Activated naive CD8-positive, alpha-beta T cell treated with anti-CD3 and anti-CD28 coated beads, Interleukin-2, amount 50 U/mL, for 24 hours (primary cell): ENCODE measurements at places on chromosomes 16 and 17.

DNA sequence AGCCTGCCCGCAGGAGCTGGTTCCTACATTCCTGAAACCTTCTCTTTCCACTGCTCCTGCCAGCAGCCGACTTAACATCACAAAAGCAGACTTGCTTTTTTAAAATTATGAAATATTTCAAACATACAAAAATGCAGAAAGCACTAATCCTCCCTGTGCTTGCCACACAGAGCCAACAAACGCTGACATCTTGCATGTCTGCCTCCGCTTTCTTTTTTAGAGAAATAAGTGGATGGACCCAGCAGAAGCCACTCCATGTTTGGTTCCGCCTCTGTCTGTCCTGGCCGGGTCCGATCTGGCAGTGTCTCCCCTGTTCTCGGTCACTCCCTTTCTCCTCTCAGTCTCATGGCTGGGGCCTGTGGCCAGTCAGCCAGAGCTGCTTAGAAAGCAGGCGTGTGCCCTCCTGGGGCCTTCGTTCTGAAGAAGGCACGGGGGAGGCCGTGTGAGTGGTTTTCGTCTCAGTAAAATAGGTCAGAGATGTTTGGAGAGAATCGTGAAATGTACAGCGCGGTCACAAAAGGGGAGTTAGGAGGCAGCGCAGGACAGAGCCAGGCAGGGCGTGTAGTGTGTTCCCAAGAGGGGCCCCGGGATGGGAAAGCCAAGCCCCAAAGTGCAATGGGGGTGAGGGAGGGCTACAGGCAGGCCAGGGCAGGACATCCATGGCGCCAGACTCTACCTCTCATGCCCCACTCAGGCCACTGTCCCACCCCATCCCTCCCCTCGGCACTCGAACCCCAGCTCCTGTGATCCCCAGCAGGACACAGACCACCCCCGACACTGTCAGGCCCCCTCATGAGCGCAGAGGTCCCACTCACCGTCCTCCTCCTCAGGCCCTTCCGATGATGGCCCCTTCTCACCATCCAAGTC, 23.2 kb downstream of the MXRA7 start:
- DNase-seq, result no peak

GRCh38 chr17:44900894-44901293, 1.6 kb upstream of the EFTUD2 start:
- no peak for DNase-seq

- no peak for DNase-seq
Measured at GRCh38 chr17:26773189-26774188, 520.4 kb upstream of the WSB1 start.

DNA sequence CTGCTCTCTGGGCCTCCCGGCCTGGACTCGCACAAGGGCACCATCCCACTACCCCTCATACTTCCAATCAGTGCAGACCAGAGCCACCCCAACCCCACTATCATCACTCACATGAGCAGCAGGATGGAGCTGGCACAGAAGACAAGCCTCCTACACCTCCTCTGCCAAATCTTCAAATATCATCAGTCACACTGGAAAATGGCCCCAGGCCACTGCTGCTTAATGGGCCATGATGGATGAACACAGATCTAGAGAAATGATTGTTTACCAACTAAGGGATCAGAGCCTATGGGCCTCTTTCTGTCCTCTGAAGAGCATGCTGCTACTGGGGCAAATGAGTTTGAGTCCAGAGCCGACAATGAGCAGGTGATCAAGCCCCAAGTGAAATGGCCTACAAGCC, 165.5 kb downstream of the GRIN2A start:
- DNase-seq, result no peak

- DNase-seq, result no peak
Measured at GRCh38 chr16:24541233-24541933, 2.0 kb downstream of the RBBP6 start.

- DNase-seq, result no peak
Measured at GRCh38 chr17:77721846-77722160, 236.7 kb upstream of the TNRC6C start.

- peak; percentile 58 for DNase-seq
Measured at GRCh38 chr16:31477220-31478216, 5.4 kb upstream of the SLC5A2 start.

GRCh38 chr17:59371416-59372100, 40.1 kb downstream of the YPEL2 start:
- no peak for DNase-seq

DNA sequence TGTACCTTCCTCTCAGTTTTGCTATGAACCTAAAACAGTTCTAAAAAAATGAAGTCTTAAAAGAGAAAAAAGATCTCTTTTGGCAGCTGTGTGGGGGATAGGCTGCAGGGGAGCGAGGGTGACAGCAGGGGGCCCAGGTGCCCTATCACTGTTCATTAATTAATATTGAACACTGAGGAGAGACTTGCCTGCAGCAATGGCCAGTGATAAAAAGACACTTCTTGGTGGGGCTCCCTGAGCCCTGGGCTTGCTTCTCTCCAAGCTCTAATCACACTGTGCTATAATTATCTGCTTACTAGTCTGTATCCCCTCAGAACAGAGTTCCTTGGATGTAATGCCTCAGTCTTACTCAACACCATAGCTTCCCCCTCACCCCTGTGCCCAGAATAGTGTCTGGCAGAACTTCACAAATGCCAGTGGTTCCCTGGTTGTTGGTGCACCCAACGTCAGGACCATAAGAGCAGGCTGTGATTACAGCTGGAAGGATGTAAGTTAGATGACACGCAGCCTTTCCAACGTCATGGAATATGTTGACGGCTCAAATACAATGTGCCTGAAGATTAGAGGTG, 52.0 kb upstream of the IRX6 start:
- DNase-seq, result no peak

DNA sequence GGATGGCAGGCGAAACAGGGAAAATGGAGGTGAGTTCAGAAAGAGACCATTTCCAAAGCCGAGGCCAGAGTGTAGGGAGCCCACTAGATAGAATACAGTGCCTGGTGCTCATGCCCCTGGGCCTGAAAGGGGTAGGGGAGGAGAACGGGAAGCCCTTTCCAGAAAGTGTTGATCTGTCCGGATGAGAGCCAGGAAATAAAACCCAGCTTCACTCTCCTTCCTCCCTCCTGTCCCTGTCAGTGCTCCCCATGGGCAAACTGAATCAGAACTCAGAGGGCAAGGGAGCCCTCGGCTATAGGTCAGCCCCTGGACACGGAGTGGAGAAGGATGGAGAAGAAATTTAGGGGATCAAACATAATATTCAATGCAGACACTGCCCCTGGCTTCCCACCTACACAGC, 57.7 kb upstream of the RPL38 start:
- no peak for DNase-seq

- no peak for DNase-seq
Measured at GRCh38 chr17:37756051-37756450, 11.2 kb upstream of the HNF1B start.

GRCh38 chr16:4372001-4372577, 441 bp downstream of the VASN start:
- peak; percentile 22 for DNase-seq

GRCh38 chr17:78882540-78883088, 20.4 kb downstream of the CEP295NL start:
- DNase-seq, result no peak

DNA sequence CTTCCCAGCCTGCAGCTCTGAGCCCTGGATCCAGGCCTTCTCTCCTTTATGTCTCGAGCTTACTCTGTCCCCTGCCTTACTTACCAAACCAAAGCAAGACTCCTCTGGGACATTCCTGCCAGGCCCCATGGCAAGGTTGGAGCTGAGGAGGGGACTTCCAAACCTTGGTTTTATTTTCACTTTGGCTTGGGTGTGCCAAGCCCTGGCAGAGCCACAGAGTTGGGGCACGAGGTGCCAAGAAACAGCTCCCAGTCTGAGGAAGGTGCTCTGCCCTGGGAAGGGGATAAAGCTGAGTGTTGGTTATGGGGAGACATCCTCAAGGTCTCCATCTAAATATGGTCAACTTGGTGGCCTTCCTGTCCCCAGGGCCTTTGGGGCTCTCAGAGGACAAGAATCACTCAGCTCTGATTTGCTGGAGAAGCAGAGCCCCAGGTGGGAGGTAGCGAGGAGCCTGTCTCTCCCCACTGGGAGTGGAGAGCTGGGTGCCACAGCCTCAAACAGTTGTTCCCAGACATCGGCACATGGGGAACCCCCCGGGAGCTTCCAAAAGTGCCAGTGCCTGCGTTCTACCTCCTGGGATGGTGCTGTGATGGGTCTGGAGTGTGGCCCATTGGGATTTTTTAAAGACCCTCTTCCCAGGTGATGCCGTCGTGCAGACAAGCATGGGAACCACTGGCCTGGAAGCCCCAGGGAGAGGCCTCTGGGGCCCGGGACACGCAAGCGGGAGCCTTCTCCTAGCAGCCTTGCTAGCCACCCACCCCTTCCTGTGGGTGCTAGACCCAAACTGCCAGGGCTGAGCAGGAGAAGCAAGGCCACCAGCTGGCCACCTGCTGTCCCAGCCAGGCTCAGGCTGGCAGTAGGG, 10.3 kb downstream of the NLRC5 start:
- DNase-seq, result peak; percentile 43

GRCh38 chr16:83808573-83809014, 816 bp downstream of the HSBP1 start:
- DNase-seq, result no peak

GRCh38 chr16:88459366-88460073, 6.4 kb downstream of the ZFPM1 start:
- no peak for DNase-seq

- DNase-seq, result no peak
Measured at GRCh38 chr17:58757162-58757613, 1.5 kb downstream of the PPM1E start.

GRCh38 chr17:47728214-47728877, 4.7 kb upstream of the TBX21 start:
- no peak for DNase-seq

DNA sequence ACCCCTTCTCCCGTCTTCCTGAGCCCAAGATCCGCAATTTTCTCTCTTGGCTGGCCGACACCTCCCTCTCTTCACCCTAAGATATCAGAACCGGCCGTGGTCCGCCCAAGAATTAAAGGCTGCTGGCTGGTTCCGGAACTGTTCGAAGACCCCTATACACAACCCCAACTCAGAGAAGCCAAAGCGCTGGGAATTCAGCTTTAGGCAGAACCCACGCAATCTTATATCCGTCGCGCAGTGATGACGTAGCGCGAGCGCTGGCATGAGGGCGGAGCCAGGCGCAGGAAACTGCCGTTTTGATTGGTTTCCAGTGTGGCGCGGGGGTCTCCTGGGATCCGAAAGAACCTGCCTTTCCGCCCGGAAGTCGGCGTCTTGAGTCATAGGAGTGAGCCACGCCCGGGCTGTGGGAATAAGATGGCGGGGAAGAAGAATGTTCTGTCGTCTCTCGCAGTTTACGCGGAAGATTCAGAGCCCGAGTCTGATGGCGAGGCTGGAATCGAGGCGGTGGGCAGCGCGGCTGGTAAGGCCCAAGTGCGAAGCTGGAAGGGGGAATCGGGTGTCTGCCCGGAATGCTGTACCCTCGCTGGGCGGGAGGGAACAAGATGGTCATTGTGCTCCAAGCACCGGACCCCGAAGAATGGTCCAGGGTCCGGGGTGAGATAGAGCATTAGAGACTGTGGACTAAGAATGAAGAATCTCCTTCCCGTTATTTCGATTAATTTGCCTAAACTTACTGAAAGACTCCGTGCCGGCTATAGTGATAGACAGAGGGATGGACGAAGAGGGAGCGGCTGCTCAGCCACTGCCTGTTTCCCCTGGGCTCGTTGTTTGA, at the start of the genes RECQL5 and SAP30BP:
Gene RECQL5, minus strand, starts transcription at position 196 of the 832 bp plus-strand sequence. CDS start 597 bp downstream, outside the sequence.
Gene SAP30BP, plus strand, starts transcription at position 380 of the 832 bp plus-strand sequence. Its CDS starts 35 bp downstream, at position 415.
- DNase-seq, result peak; percentile 98

- no peak for DNase-seq
Measured at GRCh38 chr17:41860254-41860931, 4.8 kb downstream of the KLHL11 start.

DNA sequence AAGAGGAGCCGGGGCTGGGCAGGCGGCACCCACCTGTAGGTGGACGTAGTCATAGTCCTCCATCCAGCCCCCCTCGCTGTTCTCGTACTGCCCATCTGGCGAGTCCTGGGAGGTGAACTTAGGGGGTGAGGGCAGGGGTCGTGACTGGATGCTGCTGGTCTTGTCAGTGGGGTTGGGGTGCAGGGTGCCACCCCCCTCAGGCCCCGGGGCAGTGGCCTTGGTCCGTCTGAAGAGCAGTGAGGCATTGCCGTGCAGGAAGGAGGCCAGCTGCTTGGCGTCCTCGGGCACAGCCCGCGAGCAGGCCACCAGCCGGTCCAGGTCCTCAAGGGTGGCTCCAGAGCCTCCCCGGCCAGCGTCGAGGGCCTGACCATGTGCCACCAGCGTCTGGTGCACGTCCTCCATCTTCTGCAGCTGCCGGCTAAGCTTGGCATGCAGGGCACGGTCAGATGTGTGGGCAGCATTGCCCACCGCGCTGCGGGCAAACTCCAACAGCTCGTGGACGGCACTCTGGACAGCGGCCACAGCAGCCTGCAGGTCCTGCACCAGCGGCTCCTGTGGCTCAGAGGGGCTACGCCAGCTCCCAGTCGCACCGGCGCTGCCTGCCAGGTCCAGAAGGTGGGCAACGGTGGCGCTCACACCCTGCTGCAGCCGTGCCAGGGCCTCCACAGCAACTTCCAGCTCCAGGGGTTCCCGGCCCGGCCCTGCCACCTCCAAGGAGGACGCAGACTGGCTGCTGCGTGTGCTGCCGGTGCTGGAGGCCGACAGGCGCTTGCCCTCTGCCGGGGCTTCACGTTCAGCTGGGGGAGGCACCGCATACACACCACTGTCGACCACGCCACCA, 16.3 kb downstream of the CTRB1 start:
- DNase-seq, result no peak

DNA sequence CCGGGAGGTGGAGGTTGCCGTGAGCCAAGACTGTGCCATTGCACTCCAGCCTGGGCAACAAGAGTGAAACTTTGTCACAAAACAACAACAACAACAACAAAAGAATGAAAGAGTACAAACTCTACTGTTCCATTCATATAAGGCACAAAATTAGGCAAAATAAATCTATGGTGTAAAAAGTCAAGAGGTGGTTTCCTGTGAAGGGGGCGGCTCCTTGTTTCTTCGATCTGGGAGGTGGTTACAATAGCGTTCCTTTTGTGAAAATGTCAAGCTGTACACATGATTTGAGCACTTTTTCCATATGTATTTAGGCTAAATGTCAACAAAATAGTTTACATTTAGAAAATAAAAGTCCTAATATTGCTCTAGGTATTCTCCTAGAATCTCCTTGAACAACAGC, 6.9 kb downstream of the SIAH1 start:
- no peak for DNase-seq

DNA sequence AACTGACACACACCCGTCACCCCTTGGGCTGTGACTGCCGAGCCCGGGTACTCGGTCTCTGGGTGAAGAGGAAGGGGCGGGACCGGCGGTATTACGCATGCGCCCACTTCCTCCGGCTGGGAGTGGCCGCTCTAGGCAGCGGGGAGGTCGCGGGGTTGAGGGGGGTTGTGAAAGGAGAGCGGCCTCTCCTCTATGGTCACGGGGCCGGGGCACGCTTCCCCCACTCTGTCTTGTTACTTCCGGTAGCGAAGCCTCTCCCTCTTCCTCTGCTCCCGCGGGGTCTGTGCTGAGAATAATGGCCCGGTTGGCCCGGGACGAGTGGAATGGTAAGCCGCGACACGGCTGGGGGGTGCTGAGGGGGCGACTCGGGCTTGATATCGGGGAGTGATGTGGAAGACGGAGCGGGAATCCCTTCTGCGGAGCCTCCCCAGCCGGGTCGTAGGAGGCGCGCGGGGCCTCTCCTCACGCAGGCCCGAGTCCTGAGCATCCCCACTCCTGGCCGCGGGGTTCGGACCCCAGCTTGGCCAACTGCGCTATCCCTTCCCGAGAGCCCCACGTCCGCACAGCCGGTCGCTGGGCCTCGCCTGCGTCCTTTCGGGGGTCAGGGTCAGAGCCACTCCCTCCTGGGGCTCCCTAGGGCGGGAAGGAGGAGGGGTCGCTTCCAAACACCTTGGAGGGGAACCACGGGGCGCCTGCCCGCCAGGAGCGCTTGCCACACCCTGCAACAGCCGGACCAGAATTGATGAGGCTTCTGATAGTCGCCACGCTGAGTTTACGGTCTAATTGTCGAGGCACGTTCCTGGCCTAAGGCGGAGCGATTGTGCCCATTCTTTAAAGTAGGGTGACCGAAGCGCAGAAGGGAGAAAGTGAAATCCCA, at the start of gene BFAR:
Gene BFAR, plus strand, starts transcription at position 259 of the 877 bp plus-strand sequence. CDS start 11,396 bp downstream, outside the sequence.
- DNase-seq, result peak; percentile 100
